Activated T-cell treated with anti-CD3 and anti-CD28 coated beads, Interleukin-2, amount 50 U/mL, for 72 hours (primary cell): ENCODE measurements at places on chromosomes 1 and 21.

GRCh38 chr1:77664939-77665516, 17.4 kb downstream of the ZZZ3 start:
- no peak for DNase-seq

DNA sequence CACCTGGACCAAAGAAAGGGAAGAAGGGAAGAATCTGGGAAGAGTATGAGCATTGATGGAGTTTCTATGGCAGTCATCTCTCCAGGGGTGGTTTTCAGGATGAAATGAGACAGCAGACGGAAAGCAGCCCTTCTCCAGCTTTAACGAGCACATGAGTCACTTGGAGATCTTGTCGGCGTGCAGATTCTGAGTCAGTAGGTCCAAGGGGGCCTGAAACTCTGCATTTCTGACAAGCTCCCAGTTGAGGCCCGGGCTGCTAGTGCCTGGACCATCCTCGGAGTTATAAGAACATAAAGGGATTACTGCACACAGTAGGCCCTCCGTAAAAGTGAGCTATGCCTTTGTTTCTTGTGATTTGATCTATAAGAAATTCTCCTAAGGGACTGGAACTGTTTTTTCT, 17.6 kb downstream of the HSPG2 start:
- no peak for DNase-seq

GRCh38 chr1:46246548-46247435, 771 bp upstream of the RAD54L start:
- DNase-seq, result peak; percentile 68

- no peak for DNase-seq
Observed at GRCh38 chr1:167291539-167292185, 71.0 kb downstream of the POU2F1 start.

- no peak for DNase-seq
Observed at GRCh38 chr1:67632811-67633655, 52.0 kb upstream of the GADD45A start.

DNA sequence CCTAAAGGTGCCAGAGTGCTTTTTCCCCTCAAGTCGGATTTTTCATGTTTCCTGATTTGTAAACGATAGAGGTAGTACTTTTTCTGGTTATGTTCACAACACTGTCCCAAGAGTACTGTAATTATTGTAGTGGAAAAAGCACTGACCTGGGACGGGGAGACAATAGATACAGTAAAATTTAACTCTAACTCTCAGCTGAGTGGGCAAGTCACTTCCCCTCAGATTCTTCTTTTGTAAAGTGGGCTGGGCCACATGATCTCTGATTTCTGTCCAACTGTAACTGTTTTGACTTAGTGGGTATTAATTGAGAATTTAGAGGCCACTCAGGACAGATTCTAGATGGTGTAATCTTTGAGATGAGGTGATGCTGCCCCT, 19.1 kb downstream of the MARCKSL1 start:
- DNase-seq, result no peak

DNA sequence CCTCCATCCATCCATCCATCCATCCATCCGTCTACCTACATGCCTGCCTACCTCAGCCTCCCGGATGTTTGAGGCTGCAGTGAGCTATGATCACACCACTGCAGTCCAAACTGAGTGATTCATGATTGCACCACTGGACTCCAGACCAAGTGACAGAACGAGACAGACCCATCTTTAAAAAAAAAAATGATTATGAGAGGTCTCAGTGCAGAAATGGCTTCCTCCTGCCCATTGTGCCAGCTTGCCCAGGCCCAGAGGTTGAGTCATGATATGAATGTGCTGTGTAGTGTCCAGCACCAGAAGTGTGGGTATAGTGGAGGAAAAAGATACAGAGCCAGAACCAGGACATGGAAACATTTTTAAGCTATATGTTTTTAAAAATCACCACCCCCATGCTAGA, 149.9 kb downstream of the KIF26B start:
- DNase-seq, result no peak

- DNase-seq, result no peak
Observed at GRCh38 chr1:28782011-28782410, 30.0 kb upstream of the OPRD1 start.

DNA sequence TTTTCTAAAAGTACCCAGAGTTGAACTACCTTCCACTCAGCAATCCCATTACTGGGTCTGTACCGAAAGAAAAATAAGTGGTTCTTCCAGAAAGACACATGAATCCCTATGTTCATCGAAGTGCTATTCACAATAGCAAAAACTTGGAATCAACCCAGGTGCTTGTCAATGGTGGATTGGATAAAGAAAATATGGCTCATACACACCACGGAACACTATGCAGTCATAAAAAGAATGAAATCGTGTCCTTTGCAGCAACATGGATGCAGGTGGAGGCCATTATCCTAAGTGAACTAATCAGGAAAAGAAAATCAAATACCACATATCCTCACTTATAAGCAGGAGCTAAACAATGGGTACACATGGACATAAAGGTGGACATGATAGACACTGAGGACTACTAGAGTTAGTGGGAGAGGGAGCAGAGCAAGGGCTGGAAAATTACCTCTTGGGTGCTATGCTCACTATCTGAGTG, 32.9 kb upstream of the JUN start:
- DNase-seq, result no peak

DNA sequence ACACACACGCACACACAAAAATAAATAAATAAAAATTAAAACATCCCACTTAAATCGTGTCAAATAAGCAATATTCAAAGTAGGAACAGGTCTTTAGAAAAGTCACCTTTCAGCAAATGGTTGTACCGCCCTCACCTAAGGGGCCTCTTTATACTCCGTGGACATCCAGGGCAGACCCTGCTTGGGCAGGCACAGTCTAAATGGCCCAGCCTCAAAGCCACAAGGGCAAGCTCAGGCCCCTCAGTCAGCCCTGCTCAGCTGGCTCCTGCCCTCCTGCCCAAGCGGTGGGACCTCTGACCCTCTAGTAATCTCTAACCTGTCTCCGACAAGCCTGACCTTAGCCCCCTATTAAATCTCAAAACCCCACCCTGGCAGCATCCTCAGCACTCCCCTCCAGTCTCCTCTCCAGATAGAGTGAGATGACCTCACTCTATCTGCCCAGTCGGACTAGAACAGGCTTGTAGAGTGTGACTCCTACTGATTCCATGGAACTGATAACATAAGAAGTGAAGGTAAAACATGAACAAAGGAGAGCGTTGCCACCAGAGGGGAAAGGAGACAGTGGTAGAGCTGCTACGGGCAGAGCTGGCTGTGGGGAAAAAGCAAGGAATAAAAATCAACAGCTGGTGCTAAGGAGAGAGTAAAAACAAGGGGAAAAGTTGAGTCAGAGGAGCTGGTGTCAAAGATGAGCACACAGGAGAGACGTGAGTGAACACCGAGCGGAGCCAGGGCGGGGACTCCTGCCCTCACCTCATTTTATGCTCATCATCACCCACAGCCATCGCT, 36.0 kb downstream of the SIPA1L2 start:
- DNase-seq, result no peak

DNA sequence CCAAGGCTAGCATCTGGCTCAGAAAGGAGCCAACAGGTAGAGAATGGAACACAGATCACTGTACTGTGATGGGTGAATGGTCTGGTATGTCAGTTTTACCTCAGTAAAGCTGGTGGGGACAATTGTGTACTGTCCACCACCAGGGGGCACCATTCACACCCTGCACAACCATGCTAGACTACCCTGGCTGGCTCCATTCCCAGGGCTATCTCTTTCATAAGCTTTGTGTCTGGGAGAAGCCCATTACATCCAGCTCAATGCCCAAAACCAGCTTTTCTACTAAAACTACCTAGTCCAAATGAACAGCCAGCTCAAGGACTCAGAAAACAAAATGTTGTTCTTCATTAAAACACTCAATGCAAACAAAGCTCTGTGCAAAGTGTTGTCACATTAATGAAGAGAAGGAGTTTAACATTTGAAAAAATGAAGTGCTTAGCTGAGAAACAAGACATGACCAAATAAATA, 62.0 kb upstream of the RASAL2 start:
- peak; percentile 22 for DNase-seq

GRCh38 chr1:235075777-235076308, 52.8 kb downstream of the TOMM20 start:
- peak; percentile 59 for DNase-seq

DNA sequence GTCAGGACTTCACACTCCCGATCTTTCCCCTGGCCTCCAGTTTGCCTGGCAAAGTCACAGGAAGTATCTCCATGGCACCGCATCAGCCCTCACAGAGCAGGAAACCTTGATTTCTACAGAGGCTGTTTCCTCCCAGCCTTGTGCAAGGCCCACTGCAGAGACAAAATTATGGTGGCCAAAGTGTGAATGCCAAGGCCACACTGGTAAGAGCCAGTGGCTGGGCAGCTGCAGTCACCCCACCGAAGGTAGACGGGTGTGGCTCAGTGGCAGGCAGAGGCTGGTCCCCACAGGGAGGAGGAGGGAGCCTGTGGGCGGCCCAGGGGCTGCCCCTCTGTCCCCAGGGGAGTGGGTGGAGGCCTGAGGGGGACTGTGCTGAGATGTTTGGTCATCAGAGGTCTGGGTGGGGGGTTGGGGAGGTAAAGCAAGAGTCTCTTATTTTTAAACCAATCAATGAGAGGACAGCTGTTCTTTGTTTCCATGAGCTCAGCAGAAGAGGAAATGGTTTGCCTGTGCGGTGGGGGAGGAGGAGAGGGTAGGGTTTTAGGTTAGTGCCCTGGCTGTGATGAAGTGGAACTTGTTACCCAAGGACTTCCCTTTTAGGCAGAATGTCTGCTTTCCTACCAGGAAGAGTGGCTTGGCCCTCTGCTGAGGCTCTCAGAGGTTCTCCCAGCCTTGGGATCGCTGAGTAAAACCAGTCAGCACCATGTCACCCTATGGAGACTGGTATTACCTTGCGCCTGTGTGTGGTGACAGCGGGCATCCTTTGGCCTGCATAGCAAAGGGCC, 18.0 kb upstream of the BTG2 start:
- DNase-seq, result peak; percentile 84

GRCh38 chr1:171663854-171664575, 11.5 kb upstream of the MYOC start:
- DNase-seq, result no peak

GRCh38 chr1:219582865-219583264, 30.0 kb downstream of the ZC3H11B start:
- DNase-seq, result no peak

GRCh38 chr1:116988908-116989307, 12.7 kb upstream of the CD101 start:
- DNase-seq, result no peak

- no peak for DNase-seq
Observed at GRCh38 chr1:75469586-75470173, 141.2 kb downstream of the SLC44A5 start.

GRCh38 chr1:49016030-49016977, 239.6 kb upstream of the BEND5 start:
- DNase-seq, result no peak

DNA sequence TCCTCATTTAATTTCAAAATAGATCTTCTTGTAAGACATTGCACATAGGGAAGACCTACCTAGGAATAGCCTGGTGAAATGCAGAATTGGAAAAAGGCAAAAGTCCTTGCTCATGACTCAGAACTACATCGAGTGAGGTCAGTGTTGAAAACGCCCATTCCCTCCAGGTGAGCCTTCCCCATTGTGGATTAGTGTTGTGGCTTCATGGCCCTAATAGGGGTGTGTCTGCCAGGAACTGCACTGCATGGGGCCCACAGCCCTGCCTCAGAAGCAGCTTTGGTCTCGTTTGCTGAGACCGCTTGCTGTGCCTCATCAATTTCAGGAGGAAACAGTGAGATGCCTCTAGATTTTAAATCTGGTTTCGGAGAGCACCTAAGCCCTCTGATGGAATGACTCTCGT, 17.0 kb downstream of the TFF3 start:
- no peak for DNase-seq

GRCh38 chr1:76154206-76154956, 79.8 kb downstream of the ST6GALNAC3 start:
- DNase-seq, result peak; percentile 82

- DNase-seq, result no peak
Observed at GRCh38 chr1:177088966-177089365, 75.5 kb downstream of the ASTN1 start.

- DNase-seq, result no peak
Observed at GRCh38 chr1:23718482-23718881, 24.8 kb upstream of the ELOA start.

DNA sequence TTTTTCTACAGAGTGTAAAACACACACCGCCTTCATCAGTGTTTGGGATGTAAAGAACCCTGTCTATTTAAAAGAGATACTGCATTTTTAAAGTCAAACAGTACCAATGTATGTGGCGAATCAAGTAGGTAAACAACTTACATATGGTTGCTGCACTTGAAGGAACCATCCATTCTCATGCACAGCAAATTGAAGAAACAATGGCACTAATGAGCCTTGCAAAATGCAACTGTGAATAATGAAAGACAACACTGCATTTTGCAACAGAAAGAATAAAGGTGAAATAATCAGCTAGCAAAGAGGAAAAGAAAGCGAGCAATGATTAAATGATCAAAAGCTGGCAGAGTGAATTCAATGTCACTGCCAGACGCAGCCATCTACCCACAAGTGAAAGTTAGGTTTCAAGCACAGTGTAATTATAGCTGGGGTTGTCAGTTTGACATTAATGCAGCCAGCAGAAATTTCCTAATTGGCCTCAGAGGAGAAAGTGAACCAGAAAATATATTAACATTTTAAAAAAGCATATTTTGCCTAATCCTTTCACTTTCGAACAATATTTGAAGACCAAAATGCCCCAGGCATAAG, 10.9 kb upstream of the BARHL2 start:
- DNase-seq, result no peak

DNA sequence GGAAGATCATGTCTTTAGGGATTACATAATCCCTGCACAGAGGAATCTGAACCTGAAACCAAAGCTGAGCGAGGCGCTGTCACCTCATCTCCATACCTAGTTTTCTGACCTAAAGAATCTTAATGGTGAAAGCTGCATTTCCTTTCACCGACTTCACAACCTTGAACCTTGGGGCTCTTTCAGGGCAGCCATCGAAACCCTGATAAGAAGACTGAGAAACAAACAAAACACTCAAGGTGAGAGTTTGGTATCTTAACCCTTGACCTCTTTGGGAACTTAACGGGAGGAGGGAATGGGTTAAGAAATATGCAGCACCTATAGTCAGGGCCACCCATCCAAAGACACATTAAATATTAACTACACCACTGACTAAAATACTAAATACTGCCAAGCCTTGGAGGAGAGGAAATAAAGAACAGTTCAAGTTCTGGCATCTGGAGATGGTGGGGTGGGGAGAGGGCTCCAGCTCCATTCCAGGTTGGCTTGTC, 2.0 kb downstream of the C1orf116 start:
- no peak for DNase-seq

DNA sequence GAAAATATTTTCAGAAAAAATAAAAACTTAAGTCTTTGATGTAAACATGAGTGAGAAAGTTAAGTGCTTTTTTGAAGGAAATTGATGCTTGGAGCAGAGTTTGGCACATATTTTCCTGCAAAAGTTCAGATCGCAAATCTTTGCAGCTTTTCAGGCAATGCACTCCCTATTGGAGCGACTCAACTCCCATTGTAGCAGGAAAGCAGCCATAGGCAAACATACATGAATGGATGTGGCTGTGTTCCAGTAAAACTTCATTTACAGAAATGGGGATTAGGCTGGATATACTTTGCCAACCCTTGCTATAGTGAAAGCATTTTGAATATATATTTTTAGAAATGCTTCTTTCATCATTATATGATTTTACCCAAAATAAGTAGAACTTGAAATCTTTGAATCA, 8.1 kb downstream of the AGL start:
- no peak for DNase-seq
